CD8-positive, alpha-beta T cell (primary cell): ENCODE measurements at places on chromosomes 1 and 21.

DNA sequence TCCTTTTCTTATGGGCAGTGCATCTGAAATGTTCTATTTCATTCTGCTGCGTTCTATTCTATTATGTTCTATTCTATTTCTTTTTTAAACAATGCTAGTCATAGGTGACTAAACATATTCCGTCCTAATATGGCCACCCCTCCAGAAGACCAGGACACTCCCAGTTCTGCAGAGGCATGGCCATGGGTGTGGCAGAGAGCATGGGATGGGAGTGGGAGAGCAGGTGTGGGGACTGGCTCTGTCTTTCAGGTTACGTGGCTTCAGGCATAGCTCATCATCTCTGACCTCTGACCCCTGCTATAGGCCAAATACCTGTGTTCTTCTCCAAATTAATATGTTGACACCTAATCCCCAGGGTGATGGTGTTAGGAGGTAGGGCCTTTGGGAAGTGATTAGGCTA, 33.4 kb upstream of the TLR5 start:
- DNase-seq, result no peak

GRCh38 chr1:12157366-12158231, 9.2 kb upstream of the TNFRSF1B start:
- DNase-seq, result no peak

DNA sequence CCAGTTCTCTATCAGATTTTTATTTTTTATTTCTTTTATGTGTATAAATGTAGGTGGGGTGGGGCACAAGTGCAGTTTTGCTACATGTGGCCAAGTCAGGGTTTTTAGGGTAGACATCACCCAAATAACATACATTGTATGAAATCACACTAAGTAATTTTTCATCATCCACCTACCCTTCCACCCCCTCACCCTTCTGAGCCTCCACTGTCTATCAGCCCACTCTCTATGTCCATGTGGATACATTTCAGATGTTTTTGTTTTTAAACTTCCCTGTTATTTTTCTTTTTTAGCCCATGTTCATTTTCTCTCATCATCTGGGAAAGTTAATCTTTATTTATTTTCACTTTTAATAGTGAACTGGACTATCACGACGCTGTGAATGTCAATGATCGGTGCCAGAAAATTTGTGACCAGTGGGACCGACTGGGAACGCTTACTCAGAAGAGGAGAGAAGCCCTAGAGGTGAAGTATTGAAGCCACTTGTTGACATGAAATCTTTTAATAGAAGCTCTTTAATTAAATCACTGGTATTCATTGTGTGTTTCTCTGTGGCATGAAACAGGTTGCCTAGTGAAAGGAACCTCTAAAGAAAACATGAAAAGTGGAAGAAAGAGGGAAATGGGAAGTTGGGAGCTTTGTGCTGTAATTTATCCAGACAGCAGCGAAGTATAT, 47.6 kb upstream of the MTR start:
- no peak for DNase-seq

DNA sequence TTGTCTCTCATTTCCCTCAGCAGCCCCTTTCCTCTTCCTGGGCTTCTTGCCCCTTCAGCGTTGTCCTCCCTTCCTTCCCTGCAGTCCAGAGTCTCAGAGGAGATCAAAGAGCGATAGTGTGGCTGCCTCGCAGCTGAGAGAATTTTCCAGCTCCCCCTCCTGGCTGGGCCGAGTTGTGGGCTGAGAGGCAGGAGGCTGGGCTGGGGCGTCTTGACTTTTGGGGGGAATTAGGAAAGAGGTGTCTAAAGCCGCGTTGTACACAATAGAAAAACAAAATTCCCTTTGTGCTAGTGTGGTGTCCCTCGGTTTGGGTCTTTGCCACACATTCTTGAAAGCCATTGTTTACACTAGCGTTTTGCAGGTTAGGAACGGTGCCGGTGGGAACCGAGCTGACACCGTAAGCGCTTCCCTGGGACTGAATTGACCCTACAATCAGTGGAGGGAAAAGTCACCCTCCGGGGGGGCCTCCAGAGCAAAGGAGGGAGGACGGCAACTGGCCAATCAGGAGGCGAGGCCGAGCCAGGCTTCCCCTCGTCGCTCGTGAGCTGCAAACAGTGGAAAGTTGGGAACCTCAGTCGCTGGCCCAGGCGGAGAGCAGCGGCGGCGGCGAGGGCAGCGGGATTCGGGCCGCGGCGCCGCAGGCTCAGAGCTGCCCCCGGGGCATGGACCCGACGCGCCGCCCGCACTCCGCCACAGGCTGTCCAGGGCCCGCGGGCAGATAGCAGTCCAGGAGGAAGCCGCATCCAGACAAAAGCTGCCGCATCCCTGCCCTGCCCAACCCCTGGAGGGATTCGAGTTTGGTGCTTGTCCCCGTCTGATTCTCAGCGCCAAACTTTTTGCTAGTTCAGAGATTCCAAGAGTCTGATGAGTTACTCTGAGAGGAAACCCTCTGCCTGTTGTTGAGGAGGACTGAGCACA, at the start of gene HMCN1:
HMCN1 (plus strand) TSS at position 574 of the 918 bp plus-strand sequence. CDS start 389 bp downstream, outside the sequence.
- no peak for DNase-seq

GRCh38 chr1:7258589-7259135, 473.4 kb downstream of the CAMTA1 start:
- DNase-seq, result no peak

- DNase-seq, result no peak
Measured at GRCh38 chr1:39564340-39564739, 12.2 kb downstream of the PABPC4 start.

GRCh38 chr1:71787699-71788098, 494.6 kb downstream of the NEGR1 start:
- no peak for DNase-seq

- DNase-seq, result no peak
Measured at GRCh38 chr1:84344286-84344685, 42.8 kb downstream of the SAMD13 start.

DNA sequence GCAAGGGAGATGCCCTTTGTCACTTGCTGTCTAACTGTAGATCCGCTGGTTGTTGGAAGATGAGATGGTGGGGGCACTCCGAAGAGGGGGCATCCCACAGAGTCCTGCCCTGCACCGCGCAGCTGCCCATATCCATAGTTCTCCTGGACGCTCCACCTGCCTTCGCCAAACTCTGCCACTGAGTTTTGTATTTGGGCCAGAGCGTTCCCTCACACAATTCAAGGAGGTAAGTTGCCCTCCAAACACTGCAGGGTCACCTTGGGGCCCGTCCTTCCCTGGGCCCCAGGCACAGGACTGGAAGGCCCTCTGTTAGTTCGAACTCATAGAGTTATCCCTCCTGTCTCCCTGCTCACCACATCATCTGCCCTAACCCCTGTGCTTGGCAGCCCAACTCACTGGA, 22.1 kb downstream of the HYI start:
- no peak for DNase-seq

GRCh38 chr1:84505493-84506001, 639 bp upstream of the SPATA1 start:
- DNase-seq, result no peak

GRCh38 chr1:117096951-117097408, 24.6 kb downstream of the TRIM45 start:
- DNase-seq, result no peak

GRCh38 chr1:84434081-84434769, 35.9 kb downstream of the DNASE2B start:
- no peak for DNase-seq

- no peak for DNase-seq
Measured at GRCh38 chr1:88457197-88457596, 226.9 kb upstream of the PKN2 start.

DNA sequence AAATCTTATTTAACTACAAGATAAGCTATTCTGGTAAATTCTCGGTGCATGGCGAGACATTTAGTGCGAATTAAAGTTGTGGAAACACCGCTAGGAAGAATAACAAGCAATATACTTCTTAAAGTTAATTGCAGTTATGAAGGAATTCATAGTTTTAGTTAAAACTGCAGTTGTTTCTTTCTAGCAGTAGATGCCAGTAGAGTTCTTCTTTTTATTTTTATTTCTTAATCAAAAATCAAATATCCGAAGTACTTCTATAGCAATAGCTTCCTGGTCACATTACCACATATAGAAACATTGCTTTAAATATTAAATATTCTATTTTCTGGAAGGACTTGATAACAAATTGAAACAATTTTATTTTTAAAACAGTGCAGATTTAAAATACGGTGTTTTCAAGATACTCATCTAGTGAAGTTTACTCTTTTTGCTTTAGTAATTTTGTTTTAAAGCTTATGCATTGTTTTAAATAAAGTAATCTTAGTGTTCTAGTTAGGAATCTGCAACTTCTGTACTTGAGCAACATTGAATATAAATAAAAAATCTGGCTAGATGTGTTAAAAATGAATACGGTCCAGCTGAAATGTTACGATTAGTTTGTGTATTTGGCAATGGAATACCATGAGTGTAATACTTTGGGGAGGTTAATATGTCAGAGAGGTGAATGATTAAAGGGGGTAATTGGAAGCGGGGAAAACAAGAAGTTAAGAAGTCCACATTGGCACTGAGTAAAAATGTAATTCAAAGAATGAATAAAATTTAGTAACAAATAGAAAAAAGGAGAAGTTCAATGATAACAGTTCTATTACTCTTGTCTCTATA, 2.7 kb upstream of the PRKACB start:
- DNase-seq, result no peak
